ENCODE measurements at places on chromosomes 3 and 15.

- DNase-seq = no peak
These were observed 43.8 kb upstream of the FOXB1 start for GRCh38 chr15:59960318-59960717.

- no peak for DNase-seq
These were observed 134.3 kb downstream of the TIGIT start for GRCh38 chr3:114428044-114428595.

DNA sequence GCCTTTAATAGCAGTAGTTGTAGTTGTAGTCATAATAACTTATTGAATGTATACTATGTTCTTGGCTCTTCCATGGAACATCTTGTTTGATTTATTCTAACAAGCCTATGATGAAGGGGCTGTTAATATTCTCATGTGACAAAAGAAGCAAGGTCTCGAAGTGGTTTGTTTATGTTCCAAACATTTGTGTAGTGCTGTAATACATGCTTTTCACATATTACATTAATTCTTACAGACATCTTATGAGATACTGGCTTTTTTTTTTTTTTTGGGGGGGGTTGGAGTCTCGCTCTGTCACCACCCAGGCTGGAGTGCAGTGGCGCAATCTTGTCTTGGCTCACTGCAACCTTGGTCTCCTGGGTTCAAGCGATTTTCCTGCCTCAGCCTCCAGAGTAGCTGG, 252.3 kb downstream of the PTPRG start:
- no peak for DNase-seq

- DNase-seq = no peak
These were observed 97.1 kb upstream of the TNFAIP8L3 start for GRCh38 chr15:51191766-51192165.

DNA sequence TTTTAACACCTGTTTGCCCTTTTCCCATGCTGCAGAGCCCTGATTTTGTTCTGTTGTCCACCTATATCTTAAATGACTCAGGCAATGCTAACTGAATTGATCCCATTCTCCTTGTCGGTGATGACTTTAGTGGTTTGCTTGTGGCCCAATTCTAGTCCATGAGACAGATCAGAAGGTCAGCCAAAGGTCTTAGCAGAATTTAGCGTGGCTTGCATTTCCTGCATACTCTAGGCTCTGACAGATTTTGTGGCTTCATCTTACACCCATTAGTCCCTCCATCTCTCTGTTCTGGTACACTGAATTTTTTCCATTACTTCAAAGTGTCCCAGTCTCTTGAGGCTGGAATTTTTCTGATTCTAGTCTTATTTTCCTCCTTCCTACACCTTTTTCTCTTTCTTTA, 161.9 kb downstream of the STAC start:
- DNase-seq = no peak

GRCh38 chr15:43434446-43434845, 58.5 kb downstream of the TP53BP1 start:
- DNase-seq = no peak
